BJ (cell line): ENCODE measurements at places on chromosomes 12 and 14.

DNA sequence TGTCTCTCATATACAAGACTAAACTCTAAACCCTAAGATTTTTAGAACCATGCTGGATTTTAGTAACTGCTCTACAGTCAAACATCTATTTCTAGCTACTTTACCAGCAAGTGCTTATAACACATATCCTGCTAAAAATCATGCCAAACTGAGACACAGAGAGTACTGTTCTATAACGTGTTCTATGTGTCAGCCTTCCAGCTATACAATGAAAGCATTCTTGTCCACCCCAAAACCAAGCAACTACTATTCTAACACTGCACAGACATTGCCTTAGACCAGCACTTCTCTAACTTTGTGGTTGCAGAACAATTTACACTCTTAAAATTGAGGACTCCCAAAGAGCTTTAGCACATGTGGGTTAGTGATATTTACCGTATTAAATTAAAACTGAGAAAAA, 85.7 kb downstream of the SPPL3 start:
- no peak for DNase-seq

DNA sequence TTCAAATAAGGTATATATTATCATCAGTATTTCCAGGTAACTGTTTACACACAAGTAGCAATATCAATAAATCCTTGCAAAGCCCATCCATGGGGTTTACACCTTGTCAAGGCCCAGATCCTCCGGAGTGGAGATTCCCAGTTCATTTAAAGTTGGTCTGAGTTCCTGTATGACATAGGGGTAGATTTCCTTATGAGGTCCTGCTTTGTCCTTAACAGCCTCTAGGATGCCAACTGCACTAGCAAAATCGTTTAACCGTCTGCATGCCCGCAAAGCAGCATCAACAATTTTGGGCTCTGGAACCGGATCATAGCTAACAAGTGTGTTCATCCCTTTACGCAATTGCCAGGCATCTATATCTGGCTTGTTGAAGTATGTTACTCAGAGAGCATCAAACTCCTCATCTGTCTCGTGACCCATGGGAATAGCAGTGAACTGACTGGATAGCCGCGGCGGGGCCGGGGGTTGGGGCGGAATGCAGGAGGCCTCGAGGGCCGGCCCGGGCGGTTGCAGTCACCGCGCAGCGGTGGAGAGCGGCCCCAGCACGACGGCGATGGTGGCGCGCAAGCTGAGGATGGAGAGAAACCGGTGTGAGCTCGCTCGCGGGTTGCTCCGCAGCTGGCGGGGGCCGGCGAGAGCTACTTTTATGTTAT, 30.6 kb upstream of the FBXO34 start:
- no peak for DNase-seq

- DNase-seq: no peak
Observed at GRCh38 chr12:89108265-89108664, 244.0 kb downstream of the DUSP6 start.

DNA sequence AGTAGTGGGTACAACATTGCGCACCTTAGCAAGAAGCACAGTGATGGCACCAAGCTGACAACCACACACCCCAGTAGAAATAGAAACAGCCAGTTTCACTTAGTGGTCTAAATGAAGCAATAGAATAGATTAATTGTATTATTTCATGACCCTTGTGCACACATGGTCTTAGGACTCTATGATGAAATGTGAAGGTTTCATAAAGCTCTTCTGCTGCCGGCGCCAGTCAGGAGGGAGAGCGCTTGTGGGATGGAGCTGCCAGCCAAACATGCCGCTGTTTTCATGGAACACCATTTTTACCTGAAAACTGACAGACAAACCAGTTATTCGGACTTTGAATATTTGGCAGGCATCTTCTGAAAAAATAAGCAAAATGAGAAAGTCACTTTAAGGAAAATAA, 100.0 kb downstream of the PPP2R5C start:
- DNase-seq: no peak

DNA sequence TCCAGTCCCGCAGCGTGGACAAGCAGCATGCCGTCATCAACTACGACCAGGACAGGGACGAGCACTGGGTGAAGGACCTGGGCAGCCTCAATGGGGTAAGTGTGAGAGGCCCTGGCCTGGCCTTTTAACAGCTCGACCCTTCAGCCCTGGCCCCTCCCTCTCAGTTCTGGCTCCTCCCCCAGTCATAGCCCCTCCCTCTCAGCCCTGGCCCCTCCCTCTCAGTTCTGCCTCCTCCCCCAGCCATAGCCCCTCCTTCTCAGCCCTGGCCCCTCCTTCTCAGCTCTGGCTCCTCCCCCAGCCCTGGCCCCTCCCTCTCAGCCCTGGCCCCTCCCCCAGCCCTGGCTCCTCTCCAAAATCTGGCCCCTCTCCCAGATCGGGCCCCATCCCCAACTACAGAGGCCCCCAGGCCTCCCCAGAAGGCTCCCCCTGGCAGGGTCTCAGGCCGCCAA, 11.2 kb downstream of the CEP170B start:
- DNase-seq: no peak

GRCh38 chr14:44135972-44136371, 371.1 kb downstream of the FSCB start:
- no peak for DNase-seq

DNA sequence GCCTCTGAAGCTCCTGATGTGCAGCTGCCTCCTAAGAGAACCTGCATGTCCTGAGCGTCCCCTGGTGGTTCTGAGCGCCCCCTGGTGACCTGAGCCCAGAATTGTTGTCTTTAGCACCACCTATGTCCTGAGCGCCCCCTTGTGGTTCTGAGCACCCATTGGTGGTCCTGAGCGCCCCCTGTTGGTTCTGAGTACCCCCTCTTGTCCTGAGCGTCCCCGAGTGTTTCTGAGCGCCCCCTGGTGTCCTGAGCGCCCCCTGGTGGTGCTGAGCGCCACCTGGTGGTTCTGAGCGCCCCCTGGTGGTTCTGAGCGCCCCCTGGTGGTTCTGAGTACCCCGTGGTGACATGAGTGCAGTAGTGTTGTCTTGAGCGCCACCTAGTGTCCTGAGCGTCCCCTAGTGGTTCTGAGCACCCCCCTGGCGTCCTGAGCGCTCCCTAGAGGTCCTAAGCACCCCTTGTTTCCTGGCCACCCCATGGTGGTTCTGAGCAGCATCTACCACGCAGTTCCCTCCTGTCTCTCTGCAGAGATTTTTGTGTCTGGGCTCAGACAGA, 782.5 kb downstream of the TMEM121 start:
- DNase-seq: no peak

DNA sequence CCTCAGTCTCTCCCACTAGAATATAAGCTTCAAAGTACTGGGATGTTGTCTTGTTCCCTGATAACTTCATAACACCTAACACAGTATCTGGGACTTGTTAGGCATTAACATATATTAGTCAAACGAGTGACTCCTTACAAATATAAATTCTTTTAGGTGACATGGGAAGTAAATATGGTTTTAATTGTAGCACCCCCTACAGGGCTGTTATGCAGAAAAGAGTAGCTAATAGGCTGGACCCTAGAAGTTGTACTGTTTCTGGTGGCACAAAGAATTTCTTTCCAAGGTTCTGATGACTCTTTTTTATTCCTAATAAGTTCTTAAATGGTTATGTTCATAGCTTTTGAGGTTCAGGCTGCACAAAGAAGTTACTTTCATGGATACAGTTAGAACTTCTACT, 29.8 kb downstream of the GPATCH2L start:
- DNase-seq: no peak

DNA sequence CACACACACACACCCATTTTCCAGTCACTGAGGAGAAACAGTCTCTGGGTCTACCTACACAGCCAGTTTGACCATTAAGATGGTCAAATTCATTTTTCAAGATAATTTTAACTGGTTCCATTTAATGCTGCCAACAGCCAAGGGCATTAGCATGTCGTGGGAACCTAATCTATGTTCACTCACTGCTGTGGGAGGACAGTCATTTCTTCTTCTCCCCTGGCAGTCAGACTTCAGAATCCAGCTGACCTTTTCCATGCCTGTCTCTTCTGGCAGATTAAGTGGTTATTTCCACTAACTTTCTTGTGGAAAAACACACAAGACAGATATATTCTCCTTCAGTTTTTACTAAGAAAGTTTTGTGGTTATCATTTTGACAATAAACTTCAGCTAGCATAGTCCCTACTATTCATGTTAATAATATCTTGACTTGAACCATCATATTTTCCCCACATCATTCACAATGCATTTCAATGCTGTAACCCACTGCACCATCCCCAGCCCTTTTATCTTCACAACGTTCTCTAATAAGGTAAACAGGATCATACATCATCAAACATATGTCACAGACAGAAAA, 82.2 kb downstream of the DAD1 start:
- no peak for DNase-seq

- no peak for DNase-seq
Observed at GRCh38 chr12:28879379-28879778, 269.7 kb upstream of the FAR2 start.
